Astrocyte of the cerebellum (primary cell): ENCODE measurements at places on chromosomes 4 and X.

DNA sequence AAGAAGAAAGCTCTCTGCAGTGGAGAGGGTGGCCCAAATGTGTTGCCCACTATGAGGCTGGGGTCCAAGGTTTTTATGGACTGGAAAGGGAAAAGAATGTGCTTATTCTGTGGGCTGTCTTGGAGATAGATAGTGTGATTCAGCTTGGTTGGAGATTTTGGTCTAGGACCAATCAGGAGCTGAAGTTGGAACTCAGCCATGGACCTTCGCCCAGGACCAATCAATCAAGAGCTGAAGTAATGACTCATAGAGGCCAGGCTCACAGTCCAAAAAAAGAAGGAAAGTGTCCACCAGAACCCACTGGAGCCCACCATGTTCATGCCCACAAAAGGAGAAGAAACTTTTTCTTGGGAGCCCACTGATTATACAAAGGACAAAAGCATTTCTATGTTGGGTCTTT, 369.5 kb downstream of the UBE2NL start:
- no peak for DNase-seq

DNA sequence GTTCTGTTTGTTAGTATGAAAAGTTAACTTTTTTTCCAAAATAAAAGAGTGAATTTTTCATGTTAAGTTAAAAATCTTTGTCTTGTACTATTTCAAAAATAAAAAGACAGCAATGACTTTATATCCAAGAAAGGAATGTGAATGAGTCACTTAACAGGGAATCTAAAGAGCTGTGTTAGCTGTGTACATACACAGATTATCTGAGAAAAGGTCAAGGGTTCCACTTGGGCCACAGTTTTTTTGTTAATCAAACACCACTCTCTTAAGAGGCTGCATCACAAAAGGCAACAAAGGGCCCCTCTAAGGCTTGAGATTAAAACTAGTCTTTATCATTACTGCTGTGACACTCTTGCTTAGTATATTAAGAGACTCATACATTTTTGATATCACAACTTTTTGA, 82.1 kb downstream of the FIP1L1 start:
- no peak for DNase-seq

- no peak for DNase-seq
Measured at GRCh38 chrX:112636288-112636687, 43.5 kb downstream of the LHFPL1 start.

- peak; percentile 84 for DNase-seq
Measured at GRCh38 chr4:106583567-106583966, 215.0 kb upstream of the GIMD1 start.

- DNase-seq, result no peak
Measured at GRCh38 chr4:119264743-119265142, 52.2 kb downstream of the USP53 start.

GRCh38 chr4:16129336-16129735, 45.5 kb upstream of the PROM1 start:
- no peak for DNase-seq

DNA sequence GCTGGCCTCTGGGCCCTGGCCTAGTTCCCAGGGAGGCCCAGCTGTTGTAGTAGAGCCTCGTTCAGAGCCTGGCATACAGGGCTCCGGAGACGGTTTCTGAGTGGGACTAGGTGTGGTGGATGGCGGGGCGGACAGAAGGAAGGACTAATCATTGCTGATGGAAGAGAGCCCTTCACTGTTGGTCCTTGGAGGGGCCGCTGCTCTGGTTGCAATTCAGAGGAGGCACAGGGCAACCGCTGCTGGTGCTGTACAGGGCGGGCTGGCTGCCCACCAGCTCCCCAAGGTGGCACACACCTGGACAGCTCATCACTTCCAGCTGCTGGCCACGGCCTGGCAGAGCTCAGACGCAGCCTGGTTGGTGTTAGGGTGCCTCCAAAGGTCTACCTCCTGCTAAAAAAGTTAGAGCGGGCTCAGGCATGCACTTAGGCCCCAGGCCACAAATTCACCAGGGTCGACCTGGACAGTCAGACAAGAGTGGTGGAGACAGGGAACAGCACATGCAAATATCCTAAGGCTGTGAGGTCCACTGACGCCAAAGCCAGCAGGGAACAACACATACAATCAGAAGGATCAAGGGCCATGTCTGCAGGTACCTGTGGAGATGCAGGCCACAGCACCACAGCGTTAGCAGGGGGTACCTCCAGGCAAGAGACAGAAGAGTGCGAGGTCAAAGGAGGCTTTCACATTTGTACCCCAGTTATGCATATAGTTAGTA, 7.5 kb upstream of the RNF4 start:
- no peak for DNase-seq

GRCh38 chr4:137370206-137370633, 162.1 kb downstream of the PCDH18 start:
- peak; percentile 24 for DNase-seq

DNA sequence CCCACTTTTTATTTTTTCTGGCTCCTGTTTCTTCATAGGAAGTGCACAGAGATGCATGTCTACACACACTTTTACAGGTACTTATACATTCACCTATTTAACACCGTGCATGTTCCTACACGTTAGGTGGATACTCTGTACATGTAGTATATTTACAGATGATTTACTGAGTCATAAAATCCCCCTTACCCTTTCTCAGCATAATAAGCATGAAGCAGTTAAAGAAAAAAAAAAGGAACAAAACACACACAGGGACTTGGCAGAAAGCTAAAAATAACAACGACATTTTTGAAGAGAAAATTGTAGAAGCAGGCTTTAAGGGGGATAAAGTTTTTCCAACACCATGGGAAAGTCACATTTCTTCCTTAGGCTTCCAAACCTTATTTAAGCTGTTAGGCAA, 96.4 kb upstream of the IQCM start:
- DNase-seq, result peak; percentile 23

GRCh38 chr4:181661923-181662322, 581.3 kb upstream of the TENM3 start:
- DNase-seq, result no peak
